Anterior cingulate cortex (tissue), 58 donors: ENCODE measurements at places on chromosomes 4 and X.

DNA sequence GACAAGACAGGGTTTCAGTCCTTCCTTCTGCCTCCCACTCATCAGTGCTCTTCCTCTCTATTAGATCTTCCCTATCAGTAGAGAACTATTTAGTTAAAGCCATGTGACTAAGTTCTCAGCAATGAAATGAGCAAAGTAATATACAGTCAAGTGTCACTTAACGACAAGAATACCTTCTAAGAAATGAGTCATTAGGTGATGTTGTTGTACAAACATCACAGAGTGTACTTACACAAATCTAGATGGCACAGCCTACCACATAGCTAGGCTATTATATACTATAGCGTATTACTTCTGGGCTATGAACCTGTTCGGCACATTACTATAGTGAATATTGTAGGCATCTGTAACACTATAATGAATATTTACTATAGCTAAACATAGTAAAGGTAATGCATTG, 71.3 kb downstream of the POU4F2 start:
- DNase-seq, result no peak

GRCh38 chr4:1480720-1481119, 74.5 kb upstream of the NKX1-1 start:
- DNase-seq, result no peak

DNA sequence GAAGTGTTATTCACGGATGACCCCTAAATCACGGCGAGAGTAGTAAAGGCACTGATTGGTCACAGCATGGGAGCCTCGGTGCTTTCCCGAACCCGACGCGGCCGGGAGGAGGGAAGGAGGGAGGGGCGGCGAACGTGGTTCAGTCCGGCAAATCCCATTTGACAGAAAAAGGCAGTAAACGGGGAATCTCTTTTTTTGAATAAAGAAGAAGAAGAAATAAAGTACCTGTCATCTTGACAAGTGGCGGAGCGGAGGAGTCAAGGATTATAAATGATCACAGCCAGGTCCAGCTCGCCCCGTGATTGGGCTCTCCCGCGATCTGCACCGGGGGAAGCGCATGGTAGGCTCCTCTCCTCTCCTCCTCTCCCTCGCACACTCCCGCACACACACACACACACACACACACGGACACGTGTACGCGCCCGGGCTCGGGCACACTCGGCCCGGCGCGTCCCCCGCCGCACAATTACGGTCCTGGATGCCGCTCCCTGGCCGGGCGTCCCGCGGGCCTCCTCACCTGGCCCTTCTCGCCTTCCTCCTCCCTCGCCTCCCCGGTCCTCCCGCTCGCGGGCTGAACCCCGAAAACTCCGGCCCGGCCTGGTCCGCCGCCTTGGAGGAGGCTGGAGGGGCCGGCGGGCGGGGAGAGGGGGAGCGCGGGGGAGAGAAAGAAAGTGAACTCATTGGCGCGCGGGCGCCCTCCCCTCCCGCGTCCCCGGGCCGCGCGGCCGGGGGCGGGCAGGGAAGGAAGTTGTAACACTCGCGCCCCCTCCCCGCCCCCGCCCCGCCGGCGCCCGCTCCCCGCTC, 99.2 kb upstream of the TENM3 start:
- no peak for DNase-seq

DNA sequence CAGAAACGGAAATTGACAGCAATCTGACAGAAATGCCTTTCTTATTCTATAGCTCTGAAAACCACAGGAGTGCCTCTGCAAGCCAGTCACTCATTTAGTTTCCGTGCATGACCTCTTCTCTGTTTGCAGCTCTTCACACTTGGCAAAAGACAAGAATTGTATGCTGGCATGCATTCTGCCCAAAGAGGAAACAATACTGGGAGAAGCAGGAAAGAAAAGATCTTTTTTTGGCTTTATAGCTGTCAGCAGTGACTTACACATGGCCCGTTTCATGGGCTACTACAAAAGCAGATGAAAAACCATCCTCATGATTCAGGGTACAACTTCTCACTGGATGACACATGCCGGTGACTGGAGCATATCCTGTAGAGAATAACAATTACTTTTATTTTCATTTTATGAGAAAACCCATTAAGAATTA, 249.4 kb downstream of the ADAMTS3 start:
- DNase-seq, result no peak

- DNase-seq, result no peak
Measured at GRCh38 chr4:26020083-26020668, 106.2 kb downstream of the SMIM20 start.

DNA sequence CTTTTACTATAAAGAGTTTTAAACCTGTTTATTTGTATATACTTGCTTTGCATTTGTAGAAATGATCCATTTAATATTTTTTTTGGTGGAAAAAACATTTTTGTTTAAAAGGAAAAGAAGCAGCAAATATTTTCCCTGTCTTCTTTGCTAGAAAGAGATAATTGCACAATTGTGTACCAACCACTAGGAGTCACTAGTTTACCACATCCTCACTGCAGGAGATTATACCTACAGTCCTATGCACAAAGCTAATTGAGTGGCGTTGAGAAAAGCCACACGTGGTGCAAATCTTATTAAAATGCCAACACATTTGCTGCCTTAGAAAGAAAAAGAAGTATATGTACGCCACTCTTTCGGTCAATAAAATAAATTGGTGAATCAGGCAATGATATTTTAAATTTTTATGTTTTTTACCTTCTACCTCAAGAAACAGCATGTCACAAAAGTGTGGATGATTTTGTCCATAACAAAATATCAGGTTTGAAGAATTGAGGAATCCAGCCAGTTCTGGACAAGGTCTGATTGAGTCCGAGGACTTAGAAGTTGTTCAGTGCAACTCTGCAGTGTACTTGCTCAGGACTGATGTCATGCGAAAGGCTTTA, 102.9 kb downstream of the GRXCR1 start:
- no peak for DNase-seq

DNA sequence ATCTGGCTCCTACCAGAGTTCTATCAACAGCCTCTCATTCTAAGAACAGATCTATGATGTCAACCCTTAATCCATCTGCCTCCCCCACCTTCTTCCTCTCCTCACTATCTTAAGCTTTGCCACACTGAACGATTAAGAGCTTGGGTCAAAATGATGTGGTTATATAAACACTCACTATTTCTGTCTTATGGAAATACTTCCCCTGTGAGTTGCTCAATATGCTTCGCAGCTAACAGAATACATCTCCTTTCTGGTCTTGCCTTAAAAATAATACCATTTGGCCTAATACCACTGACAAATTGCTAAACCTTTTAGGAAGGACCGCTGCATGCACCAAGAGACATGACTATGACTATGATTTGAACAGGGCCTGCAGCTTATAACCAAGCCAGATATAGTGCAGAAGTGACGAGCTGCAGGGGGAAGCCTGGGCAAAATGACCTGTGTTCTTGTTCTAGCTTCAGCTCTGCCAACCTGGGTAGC, 130.9 kb downstream of the RNF150 start:
- DNase-seq, result no peak

DNA sequence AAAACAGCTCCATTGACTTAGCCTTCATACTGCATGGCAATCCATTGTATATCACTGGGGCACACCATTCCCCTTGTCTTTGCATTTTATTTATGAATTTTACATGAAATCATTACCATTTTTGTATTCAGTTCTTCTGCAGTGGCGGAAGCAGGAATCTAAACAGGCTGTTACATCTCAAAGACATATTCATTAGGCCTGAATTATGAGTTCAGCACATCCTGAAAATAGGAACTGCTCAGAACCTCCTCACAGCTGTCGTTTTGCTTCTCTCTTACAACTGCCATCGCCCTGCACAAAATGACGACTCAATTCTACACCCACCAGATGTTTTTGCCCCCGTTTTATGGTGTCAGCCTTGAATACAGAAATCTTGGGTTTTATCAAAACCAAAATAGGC, 474.4 kb upstream of the MAGEB18 start:
- no peak for DNase-seq

- DNase-seq, result no peak
Measured at GRCh38 chr4:78863254-78863869, 75.9 kb downstream of the PAQR3 start.

DNA sequence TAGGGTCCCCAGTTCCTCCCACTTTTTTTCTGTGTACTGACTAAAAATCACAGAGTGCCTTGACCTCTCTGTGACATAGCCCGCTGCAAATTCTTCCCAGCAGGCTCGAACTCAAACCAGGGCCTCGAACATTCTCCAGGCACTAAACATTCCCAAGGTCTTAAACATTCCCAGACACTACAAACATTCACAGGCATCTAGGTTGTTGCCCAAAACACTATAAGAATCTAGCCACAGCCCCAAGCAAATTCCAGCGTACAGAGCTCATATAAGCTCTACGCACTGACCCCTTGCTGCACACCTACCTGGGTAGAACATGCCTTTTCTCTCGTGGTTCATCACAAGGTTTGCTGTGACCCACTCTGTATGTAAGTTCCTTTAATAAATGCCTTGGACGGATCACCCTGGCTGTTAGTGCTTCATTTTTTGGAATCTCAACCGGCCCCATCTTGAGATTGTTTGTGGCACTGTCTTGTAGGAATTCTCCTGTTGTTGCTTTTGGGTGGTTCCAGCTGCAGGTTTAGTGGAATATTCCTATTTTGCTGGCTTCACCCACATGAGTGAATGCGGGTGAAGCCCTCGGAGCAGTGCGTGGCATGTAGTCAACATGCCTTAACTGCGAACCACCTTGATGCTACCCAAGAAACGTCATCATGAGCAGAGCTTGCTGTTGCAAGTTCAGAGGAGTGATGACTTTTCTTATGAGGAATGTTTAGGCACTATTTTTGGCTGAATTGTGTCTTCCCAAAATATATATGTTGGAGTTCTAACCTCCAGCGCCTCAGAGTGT, 230.0 kb downstream of the HS3ST1 start:
- DNase-seq, result no peak

GRCh38 chrX:76428243-76429130, 977 bp downstream of the MAGEE1 start:
- peak; percentile 15 for DNase-seq

- peak; percentile 8 for DNase-seq
Measured at GRCh38 chr4:85420831-85421230, 54.1 kb upstream of the ARHGAP24 start.

GRCh38 chr4:113907559-113907958, 71.9 kb downstream of the ARSJ start:
- DNase-seq, result no peak

DNA sequence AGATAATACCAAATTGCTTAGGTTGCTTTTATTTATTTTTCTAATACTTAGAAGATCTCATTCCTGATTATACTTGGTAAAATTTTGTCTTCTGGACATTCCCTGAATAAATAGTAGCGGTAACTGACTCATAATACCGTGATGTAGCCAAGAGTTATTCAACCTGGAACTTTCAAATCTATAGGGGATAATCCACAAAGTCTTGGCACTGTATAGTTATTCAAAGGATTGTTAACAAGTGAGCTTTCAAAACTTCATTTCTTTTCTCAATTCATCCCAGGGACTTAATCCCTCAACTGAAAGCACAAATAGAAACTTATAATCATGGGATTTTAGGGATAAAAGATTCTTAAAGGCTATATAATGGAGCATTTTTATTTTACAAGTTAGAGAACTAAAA, 1383.3 kb downstream of the FAM133A start:
- no peak for DNase-seq

GRCh38 chr4:957581-958313, 15.6 kb downstream of the DGKQ start:
- no peak for DNase-seq

DNA sequence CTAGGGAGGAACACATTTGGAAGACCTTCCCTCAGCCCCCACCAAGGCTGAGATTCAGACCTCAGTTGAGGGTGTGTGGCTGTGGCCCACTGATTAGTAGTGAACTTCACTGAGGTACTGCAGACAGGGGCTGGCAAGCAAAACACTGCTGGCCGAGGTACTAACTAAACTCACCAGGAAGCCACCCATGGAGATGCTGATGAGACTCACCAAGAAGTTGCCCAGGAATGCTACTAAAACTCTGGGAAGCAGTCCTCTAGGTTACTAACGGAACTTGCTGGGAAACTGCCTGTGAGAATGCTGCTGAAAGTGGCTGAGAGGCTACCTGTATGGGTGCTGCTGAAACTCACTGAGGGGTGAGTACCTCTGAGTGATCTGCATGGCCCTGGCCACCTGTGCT, 372.4 kb upstream of the RPS6KA3 start:
- no peak for DNase-seq

- no peak for DNase-seq
Measured at GRCh38 chr4:185742766-185743165, 69.2 kb downstream of the SORBS2 start.

DNA sequence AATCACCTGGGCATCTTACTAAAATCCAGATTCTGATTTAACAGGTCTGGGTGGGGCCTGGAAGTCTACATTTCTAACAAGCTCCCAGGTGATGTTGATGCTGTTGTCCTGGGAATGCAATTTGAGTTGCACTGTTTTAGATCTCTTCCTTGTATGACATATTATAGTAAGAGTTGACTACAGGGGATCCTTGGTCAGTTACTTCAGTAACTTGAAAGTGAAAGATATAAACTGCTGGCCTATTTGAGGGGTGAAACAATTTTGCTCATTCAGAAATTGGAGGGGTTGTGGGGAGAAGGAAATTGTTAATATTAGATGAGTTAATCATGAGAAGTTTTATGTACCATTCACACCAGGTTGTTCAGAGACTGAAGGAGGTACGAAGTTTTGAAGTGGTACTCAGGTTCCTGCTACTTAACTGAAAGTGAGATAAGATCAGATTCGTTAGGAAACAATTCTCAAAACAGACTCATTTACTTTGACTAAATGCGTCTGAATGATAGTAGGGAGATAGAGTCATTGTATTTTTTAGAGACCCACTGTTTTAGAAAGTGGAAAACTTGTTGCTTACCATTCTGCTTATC, 12.5 kb downstream of the SH2D1A start:
- no peak for DNase-seq
